ENCODE measurements at places on chromosomes 12 and 14.

DNA sequence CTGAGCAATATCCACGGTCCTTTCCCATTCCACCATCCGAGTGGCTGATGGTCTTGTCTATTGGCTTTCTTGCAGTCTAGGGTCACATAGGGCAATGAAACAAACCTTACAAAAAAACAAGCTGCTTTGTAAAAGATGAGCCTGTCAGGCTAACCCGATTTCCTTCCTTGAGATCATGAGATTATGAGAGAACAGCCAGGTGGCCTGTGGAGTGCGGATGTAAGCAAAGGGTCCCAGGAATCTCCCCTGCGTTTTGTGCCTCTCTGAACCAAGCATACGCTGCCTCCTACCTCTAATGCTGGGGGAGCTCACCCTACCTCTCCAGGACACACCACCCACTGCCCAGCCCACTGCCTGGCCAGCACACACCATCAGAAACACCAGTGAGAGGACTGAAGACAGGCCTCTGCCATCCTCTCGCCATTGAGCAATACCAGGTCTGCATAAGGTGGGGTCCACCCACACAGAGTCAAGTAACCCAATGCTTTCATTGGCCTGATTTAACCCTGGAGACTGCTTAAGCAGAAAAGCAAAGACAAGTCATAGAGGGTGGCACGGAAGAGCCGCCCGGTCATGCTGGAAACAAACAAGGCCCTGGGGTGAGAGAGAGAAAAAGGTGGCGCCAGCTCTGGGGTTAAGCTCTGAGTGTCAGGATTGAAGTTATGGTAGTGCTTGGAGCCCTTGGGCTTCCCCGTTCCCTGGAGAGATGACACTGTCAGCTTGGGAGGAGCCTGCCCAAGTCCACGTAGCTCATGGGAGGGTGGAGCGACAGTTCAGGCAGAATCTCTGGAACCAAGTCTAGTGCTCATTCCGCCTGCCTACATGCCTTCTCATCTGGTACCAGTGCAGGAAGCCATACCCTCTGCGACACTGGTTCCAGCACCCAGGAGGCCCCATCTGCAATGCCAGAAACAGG lies 46.6 kb downstream of the CALM1 start:
- no peak for DNase-seq

GRCh38 chr14:81260732-81261131 lies 40.0 kb upstream of the GTF2A1 start:
- no peak for DNase-seq

- peak; percentile 45 for DNase-seq
Measured at GRCh38 chr12:103441437-103442181, 54.2 kb downstream of the C12orf42 start.

DNA sequence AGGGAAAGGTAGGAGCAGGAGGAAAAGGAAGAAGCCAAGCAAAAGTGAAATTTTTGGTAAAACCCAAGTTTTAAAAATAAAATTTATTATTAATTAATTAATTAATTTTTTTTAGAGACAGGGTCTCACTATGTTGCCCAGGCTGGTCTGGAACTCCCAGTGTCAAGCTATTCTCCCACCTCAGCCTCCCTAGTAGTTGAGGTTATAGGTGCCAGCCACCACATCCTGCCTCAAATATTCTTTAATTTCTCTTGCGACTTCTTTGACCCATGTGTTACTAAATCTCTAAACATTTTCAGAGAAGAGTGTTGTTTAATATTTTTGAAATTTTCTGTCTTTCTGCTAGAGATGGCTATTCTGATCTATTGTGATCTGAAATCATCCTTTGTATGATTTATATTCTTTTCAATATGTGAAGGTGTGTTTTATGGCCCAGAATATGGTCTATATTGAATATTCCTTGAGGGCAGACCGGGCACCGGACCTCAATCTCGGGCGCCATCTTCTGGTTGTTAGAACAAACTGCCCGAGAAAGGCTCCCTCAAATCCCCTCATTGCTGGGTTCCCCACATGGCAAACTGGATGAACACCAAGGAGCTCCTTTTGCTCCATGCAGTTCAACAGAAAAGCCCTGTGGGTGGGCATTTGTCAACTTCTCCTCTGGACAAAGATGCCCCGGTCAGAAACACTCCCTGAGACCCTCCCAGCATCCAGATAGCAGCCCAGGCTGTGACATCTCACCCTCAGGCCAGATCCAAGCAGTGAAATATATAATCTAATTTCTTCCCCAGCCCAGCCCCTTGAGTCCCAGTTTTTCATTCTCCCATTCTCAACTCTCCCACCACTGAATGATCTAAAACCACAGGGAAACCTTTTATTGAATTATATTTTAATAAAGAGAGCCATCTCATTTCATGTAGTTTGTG lies 110.5 kb downstream of the ASCL4 start:
- peak; percentile 30 for DNase-seq

DNA sequence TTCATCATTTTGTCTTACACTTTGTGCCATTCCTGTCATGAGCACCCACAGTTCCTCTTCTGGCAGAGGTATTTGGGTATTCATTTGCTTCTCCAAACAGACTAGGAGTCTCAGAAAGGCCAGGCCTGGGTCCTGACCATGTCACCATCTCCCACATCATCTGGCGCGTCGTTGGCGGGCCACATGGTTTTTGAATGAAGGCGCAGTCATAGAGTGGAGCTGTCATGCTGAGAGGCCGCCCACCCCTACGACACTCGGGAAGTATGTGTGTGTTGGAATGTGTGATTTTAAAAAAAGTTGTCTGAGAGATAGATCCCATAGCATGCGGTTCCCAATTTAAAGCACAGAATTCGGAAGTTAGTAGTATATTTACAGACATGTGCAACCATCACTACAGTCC lies 15.6 kb upstream of the TTC7B start:
- DNase-seq: no peak

GRCh38 chr12:95022477-95022876 lies 19.0 kb upstream of the NDUFA12 start:
- DNase-seq: no peak

DNA sequence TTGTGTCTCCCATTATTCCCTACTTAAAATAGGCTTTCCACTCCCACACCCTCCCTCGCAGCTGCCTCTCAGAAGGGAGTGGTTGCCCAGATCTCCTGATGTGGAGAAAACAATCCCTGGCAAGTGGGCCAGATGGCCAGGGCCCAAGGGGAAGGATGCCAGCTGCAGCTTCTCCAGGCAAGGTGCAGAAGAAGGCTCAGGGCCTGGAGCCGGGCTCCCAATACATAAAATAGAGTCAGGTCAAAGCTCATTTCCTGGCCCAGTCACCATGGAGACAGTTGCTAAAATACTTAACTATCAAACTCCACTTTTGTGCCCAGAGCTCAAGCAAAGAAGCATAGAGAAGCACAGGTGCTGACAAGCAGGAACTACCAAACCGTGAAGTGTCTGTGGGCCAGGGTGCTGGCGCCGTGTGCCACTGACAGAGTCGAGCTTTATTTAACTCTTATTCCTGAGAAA lies 45.7 kb upstream of the ITPR2 start:
- DNase-seq: peak; percentile 32

DNA sequence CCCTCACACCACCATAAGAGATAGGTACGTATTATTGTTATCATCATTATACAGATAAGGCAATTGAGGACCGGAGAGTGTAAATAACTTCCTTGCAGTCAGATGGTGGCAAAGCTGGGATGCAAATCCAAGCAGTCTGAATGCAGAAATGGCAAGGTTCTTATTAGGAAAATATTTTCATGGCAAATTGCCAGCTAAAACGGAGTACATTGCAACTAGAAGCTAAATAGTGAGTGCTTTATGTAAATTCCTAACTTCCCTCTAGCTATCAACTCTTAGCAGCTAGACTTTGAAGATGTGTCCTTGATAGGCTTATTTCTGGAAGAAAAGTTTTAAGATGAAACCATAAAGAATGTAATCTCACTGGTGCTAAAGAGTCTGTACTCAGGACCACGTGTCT lies 323.9 kb upstream of the DIO2 start:
- DNase-seq: no peak

GRCh38 chr12:68292151-68292943 lies 38.9 kb upstream of the IL22 start:
- DNase-seq: no peak

DNA sequence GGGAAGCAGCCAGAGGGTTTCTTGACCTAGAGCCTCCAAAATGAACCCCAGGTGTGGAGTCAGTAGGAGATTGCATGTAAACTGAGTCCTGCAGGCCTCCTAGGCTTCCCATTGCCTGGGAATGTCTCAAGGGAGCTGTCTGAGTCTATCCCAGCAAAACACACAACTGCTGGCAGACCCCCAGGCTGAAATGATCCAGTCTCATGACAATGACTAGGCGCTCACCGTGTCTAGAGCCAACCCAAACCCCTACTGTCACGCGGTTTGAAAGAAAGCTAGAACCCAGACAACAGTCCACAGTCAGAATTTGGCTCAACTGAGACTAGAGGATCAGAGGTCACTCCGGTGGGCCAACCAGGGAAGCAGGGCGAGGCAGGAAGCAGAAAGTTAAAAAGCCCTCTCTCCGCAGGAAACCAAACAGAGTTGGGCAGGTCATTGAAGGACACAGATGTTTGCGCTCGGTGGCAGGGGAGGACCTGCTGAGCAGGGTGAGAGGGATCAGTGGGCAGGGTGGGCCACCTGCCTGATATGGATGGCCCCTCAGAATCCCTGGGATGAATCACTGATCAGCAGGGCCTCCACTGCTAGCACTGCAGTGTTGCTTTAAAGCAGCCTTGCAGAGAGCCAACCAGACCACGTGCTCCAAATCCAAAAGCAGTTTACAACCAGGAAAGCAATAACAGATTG lies 23.8 kb downstream of the ACTN1 start:
- DNase-seq: no peak

DNA sequence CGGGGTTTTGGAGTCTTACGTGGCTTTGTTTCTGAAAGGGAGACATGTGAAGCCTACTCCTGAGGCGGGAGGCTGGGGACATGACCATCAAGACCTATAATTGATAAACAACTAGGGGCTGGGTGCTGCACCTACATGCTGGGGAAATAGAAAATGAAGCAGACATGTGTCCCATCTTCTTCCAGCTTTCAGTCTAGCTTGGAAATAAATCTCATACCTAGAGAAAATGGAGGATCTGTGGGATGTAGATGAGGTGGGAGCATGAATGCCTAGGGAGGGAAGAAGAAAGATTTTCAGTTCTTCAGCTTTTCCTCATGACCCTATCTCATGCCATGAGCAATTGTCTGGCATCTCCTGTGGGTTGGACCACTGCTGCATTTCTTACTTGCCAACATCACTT lies 22.1 kb downstream of the EMP1 start:
- no peak for DNase-seq

DNA sequence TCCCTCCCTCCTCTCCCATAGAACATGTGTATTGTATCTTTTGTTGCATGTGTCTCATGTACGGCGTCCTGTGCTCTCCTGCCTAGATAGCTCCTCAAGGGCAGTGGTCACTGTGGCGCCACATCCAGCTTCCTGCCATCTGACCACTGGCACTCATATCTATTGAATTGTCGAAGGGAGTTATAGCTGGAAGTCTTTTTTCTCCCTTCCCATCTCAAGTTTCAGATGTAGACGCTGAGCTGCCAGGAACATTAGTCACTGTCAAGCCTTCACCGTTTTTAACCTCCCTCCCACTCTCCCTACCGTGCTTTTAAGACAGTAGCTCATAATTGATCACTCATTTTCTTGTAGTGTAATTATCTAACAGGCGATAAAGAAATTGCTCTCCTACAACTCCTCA lies 33.0 kb downstream of the MTHFD1 start:
- DNase-seq: no peak

- no peak for DNase-seq
Measured at GRCh38 chr12:108482717-108483212, 32.3 kb upstream of the FICD start.

DNA sequence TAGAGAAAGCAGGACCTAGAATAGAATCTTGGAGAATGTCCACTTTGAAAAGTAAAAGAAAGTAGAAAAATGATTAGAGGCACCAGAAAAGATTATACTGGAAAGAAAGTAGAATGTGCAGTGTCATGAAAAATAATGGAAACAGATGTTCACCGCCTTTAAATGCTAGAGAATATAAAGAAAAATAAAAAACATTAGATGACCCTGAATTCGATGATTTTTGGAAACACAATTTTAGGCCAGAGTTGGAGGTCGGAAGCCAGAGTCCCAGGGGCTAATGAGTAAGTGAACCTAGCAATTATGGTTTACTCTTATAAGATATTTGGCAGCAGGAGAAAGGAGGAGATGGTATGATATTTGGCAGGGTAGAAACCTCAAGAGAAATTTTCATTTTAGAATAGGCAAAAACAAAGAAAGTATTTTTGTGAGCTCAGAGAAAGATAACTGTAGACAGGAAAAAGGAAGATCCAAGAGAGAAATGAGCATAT lies 37.7 kb downstream of the GYS2 start:
- DNase-seq: no peak

DNA sequence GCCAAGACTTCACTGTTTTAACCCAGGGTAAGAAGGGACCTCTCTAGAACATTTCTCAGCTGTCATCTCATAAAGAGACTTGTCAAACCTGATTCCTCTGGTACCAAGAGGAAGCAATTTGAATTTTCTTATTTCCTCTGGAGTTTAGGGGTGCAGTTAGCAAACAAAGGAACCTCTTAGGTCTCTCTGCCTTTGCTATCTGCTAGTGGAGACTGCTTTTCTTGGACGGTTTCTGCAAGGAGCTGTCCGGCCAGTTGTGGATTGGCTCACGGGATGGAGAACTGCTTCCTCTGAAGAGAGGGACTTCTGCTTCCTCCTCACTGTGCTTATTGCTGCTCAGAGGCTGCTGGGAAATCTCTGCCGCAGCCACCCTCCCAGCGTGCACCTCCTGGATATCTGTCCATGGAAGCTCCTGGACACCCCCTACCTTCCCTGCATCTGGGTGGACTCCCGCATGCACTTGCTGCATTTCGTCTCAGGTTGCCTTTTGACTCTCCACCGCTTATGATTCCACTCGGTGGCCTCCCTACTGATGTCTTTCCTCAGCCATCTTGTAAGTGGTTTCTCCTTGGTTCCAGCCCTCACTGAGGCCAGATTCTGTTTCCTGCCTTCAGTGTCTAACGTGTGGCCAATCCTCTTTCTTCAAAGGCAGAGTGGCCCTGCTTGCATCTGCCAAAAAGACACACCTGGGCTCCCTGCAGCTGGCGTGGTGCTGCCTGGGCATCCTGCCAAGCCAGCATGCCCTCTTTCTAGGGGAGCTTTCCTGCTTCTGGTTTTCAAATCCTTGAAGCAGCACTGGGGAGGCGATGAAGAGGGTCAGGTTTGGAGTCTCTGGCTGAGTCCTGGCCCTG lies 187.3 kb downstream of the CHST11 start:
- no peak for DNase-seq

Measured in GM18507 (cell line).